ENCODE measurements at places on chromosomes 1 and 21. TPM values are rescaled to one million over a fixed set of nuclear protein-coding genes. Genes with fewer than 3 reads are reported as not detected.

CHRM3 gene
- 85.7 TPM for total RNA-seq

DNA sequence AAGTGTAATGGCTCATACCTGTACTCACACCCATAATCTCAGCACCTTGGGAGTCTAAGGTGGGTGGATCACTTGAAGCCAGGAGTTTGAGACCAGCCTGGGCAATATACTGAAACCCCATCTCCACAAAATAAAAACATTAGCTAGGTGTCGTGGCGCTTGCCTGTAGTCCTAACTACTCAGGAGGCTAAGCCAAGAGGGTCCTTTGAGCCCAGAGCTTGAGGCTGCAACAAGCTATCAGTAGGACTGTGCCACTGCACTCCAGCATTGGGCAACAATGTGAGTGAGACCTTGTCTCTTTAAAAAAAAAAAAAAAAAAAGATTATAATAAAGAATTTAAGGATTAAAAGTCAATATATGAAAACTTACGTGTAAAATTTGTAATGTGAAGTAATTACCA lies 11.7 kb downstream of the BPNT1 start:
- no peaks in the 10 kb centered on the region for H3K4me1 ChIP-seq
- no peaks in the 10 kb centered on the region for H3K27me3 ChIP-seq
- DNase-seq = no peak
- H3K27ac ChIP-seq = no peak overlapping the region

DNA sequence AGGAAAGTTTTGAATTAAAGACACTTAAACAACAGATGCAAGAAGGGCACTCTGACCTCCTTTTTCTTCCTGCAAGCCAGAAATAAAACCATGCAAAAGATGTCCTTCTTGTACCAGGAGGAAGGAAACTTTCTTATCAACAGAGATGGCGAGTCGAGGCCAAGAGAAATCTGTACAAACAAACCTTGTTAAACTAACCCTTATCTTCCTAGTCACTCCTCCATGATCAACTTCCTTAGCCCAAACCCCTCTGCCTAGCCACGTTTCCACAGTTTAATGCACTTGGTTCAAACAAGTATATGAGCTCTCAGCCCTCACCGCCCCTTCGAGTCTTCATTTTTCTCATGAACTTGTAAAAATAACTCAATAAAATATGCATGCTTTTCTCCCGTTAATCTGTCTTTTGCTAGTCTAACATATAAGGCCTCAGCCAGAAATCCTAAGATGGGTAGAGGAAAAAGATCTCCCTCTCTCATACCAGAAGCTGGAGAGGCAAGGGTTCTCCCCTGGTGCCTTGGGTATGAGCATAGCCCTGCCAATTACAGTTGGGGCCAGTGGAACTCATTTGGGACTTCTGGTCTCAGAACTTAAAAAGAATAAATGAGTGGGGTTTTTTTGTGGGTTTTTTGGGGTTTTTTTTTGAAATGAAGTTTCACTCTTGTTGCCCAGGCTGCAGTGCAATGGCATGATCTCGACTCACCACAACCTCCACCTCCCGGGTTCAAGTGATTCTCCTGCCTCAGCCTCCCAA lies 141.7 kb upstream of the SOD1 start:
- H3K36me3 ChIP-seq = no peaks in the 10 kb centered on the region
- no peak overlapping the region for H3K27ac ChIP-seq
- no peaks in the 10 kb centered on the region for H3K27me3 ChIP-seq
- H3K4me3 ChIP-seq = no peak overlapping the region

DNA sequence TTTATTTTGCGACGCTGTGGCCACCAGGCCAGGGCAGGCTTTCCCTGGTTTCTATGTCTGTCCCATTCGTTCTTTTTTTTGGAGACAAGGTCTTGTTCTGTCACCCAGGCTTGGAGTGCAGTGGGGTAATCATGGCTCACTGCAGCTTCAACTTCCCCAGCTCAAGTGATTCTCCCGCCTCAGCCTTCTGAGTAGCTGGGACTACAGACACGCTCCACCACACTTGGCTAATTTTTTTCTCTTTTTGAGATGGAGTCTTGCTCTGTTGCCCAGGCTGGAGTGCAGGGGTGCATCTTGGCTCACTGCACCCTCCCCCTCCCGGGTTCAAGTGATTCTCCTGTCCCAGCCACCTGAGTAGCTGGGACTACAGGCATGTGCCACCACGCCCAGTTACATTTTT lies 43.4 kb upstream of the WNT4 start:
- H3K4me1 ChIP-seq = no peaks in the 10 kb centered on the region
- no peak overlapping the region for H3K27ac ChIP-seq
- DNase-seq = no peak
- H3K4me3 ChIP-seq = no peak overlapping the region

SMCP gene
- total RNA-seq = not detected

DNA sequence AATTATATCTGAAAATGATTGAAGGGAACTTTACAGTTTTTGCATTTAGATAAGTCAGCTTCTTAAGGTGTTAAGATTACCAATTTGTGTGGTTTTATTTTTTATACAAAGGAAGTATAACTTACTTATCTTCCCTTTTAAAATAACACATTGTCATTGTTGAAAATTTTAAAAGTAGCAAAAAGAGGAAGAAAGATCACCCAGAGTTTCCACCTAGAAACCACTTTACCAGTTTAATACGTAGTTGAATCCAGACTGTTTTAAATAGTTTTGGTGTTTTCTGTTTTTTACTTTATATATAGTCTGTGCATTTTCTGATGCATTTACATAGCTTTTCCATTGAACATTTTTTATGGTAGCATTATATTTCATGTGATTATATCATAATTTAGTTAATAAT lies 6.1 kb downstream of the CCDC18 start:
- H3K4me3 ChIP-seq = no peak overlapping the region
- H3K27ac ChIP-seq = no peak overlapping the region
- no peak for DNase-seq
- no peaks in the 10 kb centered on the region for H3K27me3 ChIP-seq

GRCh38 chr1:155261493-155261851 lies 688 bp downstream of the SCAMP3 start:
- peak overlapping the region; percentile 89 for H3K27ac ChIP-seq
- H3K27me3 ChIP-seq = no peaks in the 10 kb centered on the region
- no peak for DNase-seq
- peaks cover 78% of the 10 kb centered on the region for H3K36me3 ChIP-seq

- no peak for DNase-seq
- peaks cover 19% of the 10 kb centered on the region for H3K4me1 ChIP-seq
- H3K27ac ChIP-seq = no peak overlapping the region
- no peaks in the 10 kb centered on the region for H3K36me3 ChIP-seq
- H3K4me3 ChIP-seq = no peak overlapping the region
These were observed 30.3 kb upstream of the TMEM125 start for GRCh38 chr1:43239484-43239883.

LIPI gene
- total RNA-seq = not detected

- no peak for DNase-seq
- peaks cover 13% of the 10 kb centered on the region for H3K4me1 ChIP-seq
- H3K4me3 ChIP-seq = peak within 1 kb of the TSS; percentile 53
- H3K27me3 ChIP-seq = peaks cover 23% of the 10 kb centered on the region
- no peaks in the 10 kb centered on the region for H3K36me3 ChIP-seq
These were observed at the start of gene KIF17 for GRCh38 chr1:20717452-20718342. Gene KIF17 (minus strand): TSS chr1:20718007. CDS start chr1:20717706, 301 bp downstream.

- H3K36me3 ChIP-seq = no peaks in the 10 kb centered on the region
- peaks cover 38% of the 10 kb centered on the region for H3K4me1 ChIP-seq
- DNase-seq = no peak
- H3K27me3 ChIP-seq = no peaks in the 10 kb centered on the region
- no peak overlapping the region for H3K27ac ChIP-seq
- H3K4me3 ChIP-seq = no peak overlapping the region
These were observed 15.4 kb upstream of the XPR1 start for GRCh38 chr1:180616439-180616838.

DNA sequence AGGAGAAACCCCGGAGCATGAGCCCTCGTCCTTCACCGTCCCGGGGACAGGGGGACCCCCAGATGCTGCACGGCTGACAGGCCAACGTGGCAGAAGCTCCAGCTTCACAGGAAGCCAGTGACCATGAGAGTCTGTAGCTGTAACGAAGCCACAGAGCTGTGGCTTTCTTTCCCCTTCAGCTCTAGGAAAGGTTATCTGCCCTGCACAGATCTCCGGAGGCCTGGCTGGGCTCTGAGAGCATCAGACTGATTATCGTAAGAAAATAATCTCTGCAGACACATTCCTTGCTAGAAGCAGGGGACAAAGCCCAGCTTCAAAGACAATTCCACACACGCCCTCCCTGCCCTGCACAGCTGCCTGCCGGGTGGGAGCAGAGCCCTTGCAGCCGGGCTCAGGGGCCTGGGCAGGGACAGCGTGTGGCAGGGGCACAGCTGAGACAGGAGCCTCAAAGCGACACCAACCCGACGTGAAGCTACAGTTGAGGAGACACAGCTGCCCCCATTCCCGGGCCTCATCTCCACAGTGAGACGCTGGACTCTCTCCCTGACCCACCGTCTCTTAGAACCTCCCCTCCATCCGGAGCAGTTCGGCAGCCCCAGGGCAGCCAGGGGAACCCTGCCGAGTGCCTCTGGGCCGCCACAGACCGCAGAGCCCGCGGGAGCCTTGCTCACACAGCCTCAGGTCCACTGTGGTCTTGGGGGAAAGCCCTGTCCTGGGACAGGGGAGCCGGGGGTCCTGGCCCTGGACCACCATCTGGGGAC lies 30.6 kb downstream of the POFUT2 start:
- H3K4me1 ChIP-seq = no peaks in the 10 kb centered on the region
- H3K27me3 ChIP-seq = peaks cover 42% of the 10 kb centered on the region
- DNase-seq = peak; percentile 72
- H3K27ac ChIP-seq = no peak overlapping the region
- H3K4me3 ChIP-seq = no peak overlapping the region
- H3K36me3 ChIP-seq = no peaks in the 10 kb centered on the region

NBPF4 gene
- not detected for total RNA-seq

GRCh38 chr1:204479387-204480136 lies 15.0 kb downstream of the PIK3C2B start:
- no peak for DNase-seq
- H3K27me3 ChIP-seq = no peaks in the 10 kb centered on the region
- H3K4me3 ChIP-seq = no peak overlapping the region
- peaks cover 78% of the 10 kb centered on the region for H3K4me1 ChIP-seq
- H3K27ac ChIP-seq = no peak overlapping the region

- H3K4me1 ChIP-seq = peaks cover 31% of the 10 kb centered on the region
- no peak overlapping the region for H3K27ac ChIP-seq
- H3K36me3 ChIP-seq = no peaks in the 10 kb centered on the region
- DNase-seq = no peak
- H3K27me3 ChIP-seq = no peaks in the 10 kb centered on the region
These were observed 195.6 kb downstream of the HMCN1 start for GRCh38 chr1:185929776-185930175.

DNA sequence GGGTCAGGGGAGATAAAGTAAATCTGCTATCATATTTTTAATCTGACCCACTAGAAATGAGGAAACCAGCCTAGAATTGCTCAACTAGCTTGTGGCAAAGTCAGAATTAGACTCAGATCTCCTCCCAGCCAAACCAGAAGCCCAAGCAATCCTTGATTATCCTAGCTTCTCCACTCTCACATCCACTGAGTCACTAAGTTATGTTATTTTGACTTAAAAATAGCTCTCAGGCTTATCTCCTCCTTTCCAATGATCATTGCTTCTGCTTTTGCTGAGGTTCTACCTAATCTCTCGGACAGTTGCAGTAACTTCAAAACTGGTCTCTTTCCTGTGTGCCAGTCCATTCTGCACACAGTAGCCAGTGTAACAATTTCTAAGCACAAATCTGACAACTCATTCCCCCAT lies 22.9 kb downstream of the OVAAL start:
- no peaks in the 10 kb centered on the region for H3K27me3 ChIP-seq
- H3K27ac ChIP-seq = no peak overlapping the region

GRCh38 chr1:15717418-15718125 lies 18.5 kb upstream of the SLC25A34 start:
- peaks cover 67% of the 10 kb centered on the region for H3K36me3 ChIP-seq
- H3K27me3 ChIP-seq = no peaks in the 10 kb centered on the region
- no peak overlapping the region for H3K27ac ChIP-seq
- no peak overlapping the region for H3K4me3 ChIP-seq

PRELP gene
- 100 TPM for total RNA-seq

HHIPL2 gene
- total RNA-seq = not detected

CFHR1 gene
- not detected for total RNA-seq

- no peak overlapping the region for H3K27ac ChIP-seq
- no peaks in the 10 kb centered on the region for H3K27me3 ChIP-seq
- no peak overlapping the region for H3K4me3 ChIP-seq
- no peaks in the 10 kb centered on the region for H3K36me3 ChIP-seq
- H3K4me1 ChIP-seq = no peaks in the 10 kb centered on the region
These were observed 13.1 kb downstream of the CACNA1S start for GRCh38 chr1:201098992-201099677.

PRDM16 gene
- total RNA-seq = 1.7 TPM

- no peak for DNase-seq
- no peak overlapping the region for H3K27ac ChIP-seq
- peaks cover 47% of the 10 kb centered on the region for H3K4me1 ChIP-seq
- H3K4me3 ChIP-seq = no peak overlapping the region
- no peaks in the 10 kb centered on the region for H3K27me3 ChIP-seq
These were observed 95.3 kb downstream of the NAV1 start for GRCh38 chr1:201634261-201634660.

DNA sequence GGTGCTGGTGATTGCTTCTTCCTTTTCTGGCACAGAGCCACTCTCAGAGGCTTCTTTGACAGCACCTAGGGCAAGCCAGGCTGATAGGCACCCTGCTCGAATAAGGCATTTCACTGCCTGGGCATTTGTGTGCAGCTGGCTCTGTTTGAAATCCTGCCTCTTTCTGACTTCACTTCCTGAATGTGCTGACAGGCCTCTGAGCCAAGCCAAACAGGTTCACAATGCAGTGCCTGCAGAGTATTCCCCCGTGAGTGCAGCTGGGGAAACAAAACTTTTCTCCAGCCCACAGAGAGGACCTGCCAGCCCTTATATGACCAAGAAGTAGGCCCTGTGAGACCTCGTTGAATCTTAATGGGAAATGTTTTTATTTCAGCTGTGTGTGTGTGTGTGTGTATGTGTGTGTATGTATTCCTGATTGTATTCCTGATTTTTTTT lies 10.4 kb downstream of the JUN start:
- H3K36me3 ChIP-seq = no peaks in the 10 kb centered on the region
- no peaks in the 10 kb centered on the region for H3K27me3 ChIP-seq
- peak overlapping the region; percentile 71 for H3K27ac ChIP-seq
- H3K4me3 ChIP-seq = no peak overlapping the region
- no peak for DNase-seq

- no peaks in the 10 kb centered on the region for H3K27me3 ChIP-seq
- no peak overlapping the region for H3K4me3 ChIP-seq
- H3K27ac ChIP-seq = no peak overlapping the region
These were observed 176.2 kb downstream of the ADGRL4 start for GRCh38 chr1:78830321-78830720.

GRCh38 chr21:46639489-46640386 lies 4.3 kb downstream of the PRMT2 start:
- no peak overlapping the region for H3K27ac ChIP-seq
- H3K4me1 ChIP-seq = peaks cover 68% of the 10 kb centered on the region
- DNase-seq = no peak
- no peaks in the 10 kb centered on the region for H3K27me3 ChIP-seq

All from esophagus muscularis mucosa (tissue), 4 donors.